ENCODE measurements at places on chromosomes 1 and 21. TPM values are rescaled to one million over a fixed set of nuclear protein-coding genes. Genes with fewer than 3 reads are reported as not detected.

The KMO gene
- 1.6 TPM for total RNA-seq

The TFF2 gene
- not detected for total RNA-seq

The IQCC gene
- total RNA-seq = 4.1 TPM

The IFNLR1 gene
- total RNA-seq = under 0.01 TPM

The DDAH1 gene
- total RNA-seq = 45.4 TPM

The RAP1A gene
- 21.0 TPM for total RNA-seq

The PRELP gene
- total RNA-seq = under 0.01 TPM

The TCEA3 gene
- total RNA-seq = 2.2 TPM

The TRIM17 gene
- 2.2 TPM for total RNA-seq

The CACNA1S gene
- not detected for total RNA-seq
